ENCODE measurements at places on chromosomes 4 and X.

- DNase-seq = no peak
Measured at GRCh38 chr4:27288496-27288895, 427.9 kb downstream of the STIM2 start.

DNA sequence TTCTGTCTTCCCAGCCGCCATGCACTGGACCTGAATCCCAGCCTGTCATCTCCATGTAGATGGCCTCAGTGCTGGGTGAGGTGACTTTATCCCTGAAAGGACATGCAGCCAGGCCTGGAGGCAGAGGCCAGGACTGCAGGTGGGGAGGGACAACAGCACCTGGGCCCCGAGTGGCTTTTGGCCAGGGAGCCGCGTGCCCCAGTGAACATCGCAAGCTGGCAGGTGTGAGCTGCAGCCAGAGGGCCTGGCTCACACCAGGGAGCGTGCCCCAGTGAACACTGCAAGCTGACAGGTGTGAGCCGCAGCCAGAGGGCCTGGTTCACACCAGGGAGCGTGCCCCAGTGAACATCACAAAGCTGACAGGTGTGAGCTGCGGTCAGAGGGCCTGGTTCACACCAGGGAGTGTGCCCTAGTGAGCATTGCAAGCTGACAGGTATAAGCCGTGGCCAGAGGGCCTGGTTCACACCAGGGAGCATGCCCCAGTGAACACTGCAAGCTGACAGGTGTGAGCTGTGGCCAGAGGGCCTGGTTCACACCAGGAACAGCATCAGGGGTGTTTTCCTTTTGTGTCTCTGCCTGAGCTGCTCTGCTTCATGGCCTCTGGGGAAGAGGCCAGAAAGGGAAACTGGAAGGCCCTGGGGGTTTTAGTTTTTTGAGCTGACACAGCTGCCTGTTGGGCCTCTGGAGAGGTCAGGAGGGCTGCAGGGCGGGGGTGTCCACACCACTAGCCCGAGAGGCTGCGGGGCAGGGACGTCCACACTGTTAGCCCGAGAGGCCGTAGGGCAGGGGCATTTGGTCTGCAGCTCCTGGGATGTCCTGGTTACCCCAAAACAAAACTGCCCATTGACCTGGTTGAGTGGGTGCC lies 22.7 kb upstream of the PSAPL1 start:
- no peak for DNase-seq

DNA sequence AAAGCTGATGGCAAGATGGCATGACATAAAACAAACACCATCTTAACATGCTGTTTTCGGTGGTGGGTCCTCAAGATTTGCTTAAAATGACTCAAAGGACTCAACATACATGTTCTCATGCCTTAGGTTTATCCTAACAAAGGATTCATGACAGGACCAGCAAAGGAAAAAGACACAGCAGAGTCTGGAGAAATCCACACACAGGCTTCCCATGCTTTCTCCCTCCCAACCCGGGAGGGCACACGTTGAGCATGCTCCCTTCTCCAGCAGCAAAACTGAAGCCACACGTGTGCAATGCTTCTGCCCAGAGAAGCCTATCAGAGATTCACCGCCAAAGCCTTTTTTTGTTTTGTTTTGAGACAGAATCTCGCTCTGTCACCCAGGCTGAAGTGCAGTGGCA lies 39.9 kb downstream of the SAT1 start:
- no peak for DNase-seq

- DNase-seq = peak; percentile 9
Measured at GRCh38 chr4:143482840-143483239, 30.7 kb upstream of the SMARCA5 start.

DNA sequence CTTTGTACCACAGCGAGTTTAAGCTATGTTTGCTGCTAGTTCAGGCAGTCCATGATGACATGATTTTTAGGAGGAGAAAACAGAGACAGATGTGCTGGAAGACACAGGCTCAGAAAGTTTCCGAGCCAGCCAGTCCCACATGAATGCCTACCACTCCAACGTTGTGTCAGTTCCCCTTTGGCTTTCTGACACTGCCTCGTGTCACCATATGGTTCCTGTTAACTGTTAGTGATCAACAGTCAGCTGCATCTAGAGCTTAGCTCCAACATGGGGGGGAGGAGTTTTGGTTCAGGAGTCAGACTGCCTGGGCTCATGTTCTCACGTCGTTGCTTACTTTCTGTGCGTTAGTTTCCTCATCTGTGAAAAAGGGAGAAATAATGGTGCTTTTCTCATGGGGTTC lies 343.7 kb downstream of the MID1IP1 start:
- DNase-seq = peak; percentile 4

DNA sequence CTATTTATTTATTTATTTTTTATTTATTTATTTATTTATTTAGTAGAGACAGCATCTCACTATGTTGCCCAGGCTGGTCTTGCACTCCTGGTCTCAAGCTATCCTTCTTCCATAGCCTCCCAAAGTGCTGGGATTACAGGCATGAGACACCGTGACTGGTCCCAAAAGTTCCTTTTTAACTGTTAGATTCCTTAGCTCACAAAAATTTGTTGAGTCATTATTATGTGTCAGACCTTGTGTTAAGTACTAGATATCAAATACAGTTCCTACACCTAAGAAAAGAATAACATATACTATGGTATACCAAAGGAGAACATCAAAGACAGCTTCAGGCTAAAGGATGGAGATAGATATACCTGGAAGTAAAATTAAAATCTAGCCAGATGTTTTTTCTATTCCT lies 11.6 kb downstream of the FGA start:
- no peak for DNase-seq

DNA sequence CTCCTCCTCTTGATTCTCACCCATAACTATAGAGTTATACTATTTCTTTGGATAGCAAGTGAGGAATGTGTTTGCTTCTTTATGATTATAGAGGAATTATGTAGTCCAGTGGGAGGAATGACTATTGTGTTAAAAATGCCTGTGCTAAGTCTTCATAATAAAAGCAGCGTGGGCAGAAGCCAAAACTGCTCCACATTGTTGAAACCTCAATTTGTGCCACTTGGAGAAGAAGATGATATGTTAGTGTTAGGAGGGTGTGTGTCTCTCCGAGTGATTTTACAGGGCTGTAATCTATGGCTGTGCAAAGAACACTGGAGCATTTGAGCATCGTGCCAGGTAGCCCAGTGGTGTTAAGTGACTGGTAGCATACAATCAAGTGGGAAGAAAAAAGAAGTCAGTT lies 74.3 kb downstream of the FRAS1 start:
- DNase-seq = no peak

DNA sequence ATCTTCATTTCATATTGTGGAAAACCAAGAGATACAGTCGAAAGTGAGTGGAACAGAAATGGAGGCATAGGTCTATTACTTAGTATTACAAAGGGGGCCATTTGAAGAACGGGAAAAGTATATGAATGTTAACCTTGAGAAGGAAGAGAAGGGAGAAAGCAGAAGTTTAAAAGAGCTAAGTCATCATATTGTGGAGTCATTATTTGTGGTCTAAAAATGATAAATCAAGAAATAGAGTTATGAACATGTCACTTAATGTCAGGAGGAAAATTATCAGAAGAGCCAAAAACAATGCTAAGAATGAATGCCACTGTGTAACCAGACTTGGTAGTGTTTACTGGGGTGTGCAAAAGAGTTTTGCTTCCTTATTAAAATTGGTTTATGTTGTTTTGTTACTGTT lies 589.5 kb upstream of the LCORL start:
- no peak for DNase-seq

GRCh38 chrX:129721870-129722269 lies 16.9 kb upstream of the XPNPEP2 start:
- no peak for DNase-seq

GRCh38 chr4:169993531-169993930 lies 32.7 kb downstream of the MFAP3L start:
- DNase-seq = no peak

- no peak for DNase-seq
Measured at GRCh38 chr4:176334066-176334465, 14.3 kb downstream of the SPCS3 start.

GRCh38 chr4:101020956-101021355 lies 326.4 kb downstream of the PPP3CA start:
- no peak for DNase-seq

GRCh38 chr4:82802911-82803310 lies 4.3 kb upstream of the SCD5 start:
- no peak for DNase-seq

GRCh38 chr4:184536881-184537248 lies 62.5 kb upstream of the IRF2 start:
- no peak for DNase-seq

DNA sequence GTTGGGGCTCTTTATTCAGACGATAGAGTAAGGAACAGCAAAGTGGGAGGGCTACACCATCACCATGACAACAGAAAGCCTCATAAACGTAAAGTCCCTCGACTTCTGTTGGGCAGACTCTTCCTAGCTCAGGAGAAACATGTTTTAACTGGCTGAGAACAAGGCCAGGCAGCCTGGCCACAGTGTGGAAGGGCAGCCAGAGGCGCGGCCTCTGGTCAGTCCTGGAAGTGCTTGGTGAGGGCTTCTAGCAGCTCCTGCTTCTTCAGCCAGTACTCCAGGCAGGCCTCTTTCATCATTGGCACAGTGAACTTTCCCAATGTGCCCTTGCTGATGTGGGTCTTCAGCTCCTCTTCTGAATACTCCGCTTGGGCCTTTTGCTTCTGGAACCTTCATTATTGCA lies 690.9 kb downstream of the PCDH19 start:
- DNase-seq = no peak

- DNase-seq = no peak
Measured at GRCh38 chr4:114677346-114677979, 78.9 kb downstream of the UGT8 start.

DNA sequence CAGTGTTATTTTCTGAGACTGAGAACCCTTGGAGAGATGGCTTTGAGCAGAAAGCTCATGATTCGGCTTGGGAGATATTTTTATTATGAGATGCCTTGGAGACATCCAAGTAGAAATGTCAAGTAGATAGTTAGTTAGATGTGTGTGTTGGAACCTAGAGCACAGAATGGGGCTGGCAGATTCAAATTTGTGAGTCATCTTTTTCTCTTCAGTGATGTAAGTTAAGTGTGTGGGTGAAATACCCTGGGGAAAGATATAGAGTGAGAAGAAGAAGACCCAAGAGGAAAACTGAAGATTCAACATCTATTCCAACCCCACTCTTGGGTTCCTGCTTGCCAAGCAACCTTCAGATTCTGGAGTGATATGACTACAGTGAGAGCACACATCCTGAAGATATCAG lies 580.8 kb upstream of the AMOT start:
- DNase-seq = no peak

- DNase-seq = no peak
Measured at GRCh38 chr4:138298866-138299265, 56.7 kb upstream of the SLC7A11 start.

DNA sequence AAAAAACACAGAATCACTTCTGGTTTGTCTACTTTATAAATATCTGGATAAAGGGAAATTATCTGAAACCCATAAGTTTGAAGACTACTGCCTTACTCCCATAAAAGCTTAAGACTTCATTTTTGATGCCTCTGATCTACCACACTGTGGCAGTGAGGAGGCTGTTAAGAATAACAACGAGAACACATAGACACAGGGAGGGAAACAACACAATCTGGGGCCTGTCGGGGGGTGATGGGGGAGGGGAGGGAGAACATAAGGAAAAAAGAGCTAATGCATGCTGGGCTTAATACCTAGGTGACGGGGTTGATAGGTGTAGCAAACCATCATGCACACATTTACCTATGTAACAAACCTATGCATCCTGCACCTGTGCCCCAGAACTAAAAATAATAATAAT lies 573.7 kb downstream of the GBA3 start:
- no peak for DNase-seq

GRCh38 chrX:17748684-17749083 lies 11.4 kb downstream of the SCML1 start:
- no peak for DNase-seq

GRCh38 chr4:106140601-106141000 lies 175.4 kb downstream of the TBCK start:
- DNase-seq = no peak

- no peak for DNase-seq
Measured at GRCh38 chr4:39415678-39416283, 9.1 kb downstream of the KLB start.

DNA sequence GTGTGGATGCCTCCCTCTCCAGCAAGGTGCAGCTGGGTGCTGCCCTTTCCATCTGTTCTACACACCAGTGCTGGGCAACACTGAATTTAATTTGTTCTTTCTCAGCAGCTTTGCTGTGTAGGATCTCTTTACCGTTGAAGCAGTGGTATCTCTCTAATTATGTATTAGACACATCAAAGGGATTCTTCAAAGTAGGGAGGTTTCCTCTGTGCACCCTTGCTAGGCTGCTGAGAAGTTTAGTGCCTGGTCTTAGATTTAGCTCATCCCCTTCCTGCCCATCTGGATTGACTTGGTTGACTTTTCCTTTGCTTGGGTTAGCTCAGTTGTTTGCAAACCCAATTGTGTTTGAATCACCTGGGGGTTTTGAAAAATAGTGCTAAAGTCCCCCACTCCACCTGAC lies 27.8 kb upstream of the LDB2 start:
- no peak for DNase-seq

DNA sequence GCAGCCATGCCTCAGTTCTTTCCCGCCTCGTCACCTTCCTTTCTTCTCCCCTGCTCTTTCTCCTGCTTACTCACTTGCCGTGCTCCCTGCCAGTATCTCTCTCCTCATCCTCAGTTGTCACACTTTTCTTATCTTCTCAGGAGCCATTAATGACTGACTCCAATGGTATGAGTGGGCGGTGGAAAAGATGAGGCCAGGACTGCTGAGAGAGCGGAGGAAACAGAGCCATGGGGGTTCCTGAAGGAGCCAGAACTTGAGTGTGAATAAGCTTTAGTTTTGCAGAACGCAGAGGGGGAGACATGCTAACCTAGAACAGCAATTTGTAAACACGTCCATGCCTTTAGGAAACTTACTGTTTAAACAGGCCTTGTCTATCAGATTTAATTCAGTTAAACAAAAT lies 126.5 kb downstream of the CHIC2 start:
- DNase-seq = no peak

GRCh38 chr4:117545039-117545438 lies 459.7 kb upstream of the TRAM1L1 start:
- no peak for DNase-seq

GRCh38 chr4:79528241-79528706 lies 120.2 kb upstream of the GK2 start:
- DNase-seq = no peak

- no peak for DNase-seq
Measured at GRCh38 chr4:115664285-115664684, 550.9 kb upstream of the NDST4 start.

- peak; percentile 44 for DNase-seq
Measured at GRCh38 chr4:87026800-87027495, 92.1 kb downstream of the AFF1 start.

DNA sequence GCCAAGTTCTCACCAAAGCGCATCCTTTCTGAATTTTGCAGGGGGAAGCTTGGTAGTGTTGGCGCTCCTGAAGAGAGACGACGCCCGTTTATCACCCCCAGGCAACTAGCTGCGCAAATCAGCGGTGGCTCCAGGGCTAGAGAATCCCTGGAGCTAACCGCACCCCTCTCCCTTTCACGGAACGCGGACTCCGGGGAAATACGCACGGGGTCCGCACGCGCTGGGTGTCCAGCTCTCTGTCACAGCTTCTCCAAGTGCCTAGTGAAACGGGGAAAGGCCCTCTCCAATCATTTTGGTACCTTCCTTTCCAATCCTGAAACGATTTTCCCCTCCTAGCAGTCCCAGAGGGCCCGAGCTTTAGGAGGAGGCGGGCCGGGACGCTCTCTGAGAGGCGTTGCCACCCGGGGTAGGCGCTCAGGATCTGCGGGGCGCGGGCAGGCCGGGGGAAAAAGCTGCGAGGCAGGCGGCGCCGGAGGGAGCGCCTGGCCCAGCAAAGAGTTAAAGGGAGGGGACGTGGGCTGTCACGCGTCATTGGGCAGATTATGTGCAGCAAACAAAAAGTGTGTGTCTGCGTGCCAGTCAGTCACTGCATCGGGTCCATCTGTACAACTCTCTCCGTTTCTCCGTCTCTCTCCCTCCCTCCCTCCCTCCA lies at the start of gene PRDM8:
Gene PRDM8 (plus strand): TSS at position 582 of the 652 bp plus-strand sequence. CDS start 2,578 bp downstream, outside the sequence.
- peak; percentile 36 for DNase-seq

All from CD4-positive, alpha-beta T cell treated with Interferon alpha-2 for 1 hour (primary cell).